ENCODE measurements at places on chromosomes 6 and 20.

- no peak for DNase-seq
Observed at GRCh38 chr20:4401601-4402000, 320.1 kb upstream of the PRND start.

DNA sequence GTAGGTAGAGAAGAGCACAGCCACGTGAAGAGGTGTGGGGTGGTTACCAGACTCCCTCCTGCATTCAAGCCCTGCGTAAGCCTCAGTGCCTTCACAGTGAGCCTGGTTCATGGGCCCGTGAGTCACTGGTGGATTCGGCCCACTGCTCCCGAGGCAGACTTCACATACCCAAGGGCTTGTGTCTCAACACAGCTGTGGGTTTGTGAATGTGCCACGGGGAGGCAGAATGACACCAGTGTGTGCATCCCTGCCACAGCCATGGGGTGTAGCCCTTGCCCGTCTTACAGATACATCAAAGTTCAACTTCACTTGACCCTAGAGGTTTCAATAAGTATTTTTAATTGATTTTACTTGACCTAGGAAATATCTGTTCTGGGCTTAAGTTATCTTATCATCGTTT, 108.5 kb downstream of the MAP3K4 start:
- no peak for DNase-seq

DNA sequence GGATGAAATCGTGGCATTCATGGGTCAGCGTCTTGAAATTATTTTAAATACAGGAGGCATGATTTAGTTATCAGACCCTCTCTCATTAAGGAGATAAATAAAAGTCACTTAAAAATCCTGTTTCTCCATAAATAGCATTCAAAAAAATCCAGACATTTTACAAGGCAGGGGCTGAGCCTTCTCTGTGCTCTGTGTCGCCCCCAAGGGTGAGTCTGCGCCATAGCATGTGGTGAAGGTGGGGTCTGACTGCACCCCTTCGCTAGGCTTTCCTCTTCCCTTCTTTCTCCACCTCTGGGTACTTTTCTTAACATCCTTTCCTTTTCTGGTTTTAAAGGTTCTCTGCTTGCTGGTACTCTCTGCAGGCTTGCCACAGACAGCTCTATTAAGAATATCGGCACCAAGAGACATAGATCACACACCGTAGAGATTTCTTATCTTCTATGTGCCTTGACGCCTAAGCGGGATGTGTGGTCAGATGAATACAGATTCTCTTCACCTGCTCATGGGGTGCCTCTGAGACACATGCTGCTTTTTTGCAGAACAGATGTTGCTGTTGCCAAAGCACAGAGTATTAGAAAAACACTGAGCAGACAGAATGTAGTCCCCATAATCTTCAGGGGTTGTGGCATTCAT, 20.1 kb upstream of the FAM209A start:
- no peak for DNase-seq

GRCh38 chr6:20198775-20199174, 13.5 kb downstream of the MBOAT1 start:
- no peak for DNase-seq

DNA sequence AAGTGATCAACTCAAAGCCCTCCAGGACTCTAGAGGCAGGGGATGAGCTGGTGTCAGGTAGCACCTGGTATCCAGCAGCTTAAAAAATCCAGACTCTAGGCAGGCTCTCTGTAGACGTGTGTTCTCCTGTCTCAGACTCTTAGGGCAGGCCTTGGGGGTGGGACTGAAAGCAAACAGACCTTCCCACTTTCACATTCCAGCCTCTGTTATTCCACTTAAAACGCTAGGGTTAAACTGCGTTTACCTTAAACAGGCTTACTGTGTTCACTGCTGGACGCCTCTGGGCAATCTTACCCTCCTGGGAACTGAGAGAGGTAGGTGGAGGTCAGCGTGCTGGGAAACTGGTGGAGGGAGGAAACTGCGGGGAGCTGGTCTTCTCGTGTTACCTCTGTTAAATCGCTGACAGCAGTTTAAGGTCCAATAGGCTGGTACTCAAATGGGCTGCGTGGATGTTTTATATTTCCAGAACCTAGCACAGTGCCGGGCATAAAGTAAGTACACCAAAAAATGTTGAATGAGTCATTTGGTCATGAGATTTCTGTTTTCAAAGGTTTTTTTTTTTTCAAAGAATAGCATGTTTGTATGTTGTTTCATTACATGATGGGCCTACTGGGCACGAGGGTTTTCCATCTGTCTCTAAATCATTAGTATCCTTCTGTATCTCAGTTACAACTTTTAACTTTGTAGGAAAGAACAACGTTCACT, at the start of gene GCNT2:
GCNT2 (plus strand) TSS at position 248 of the 705 bp plus-strand sequence. CDS start 7,561 bp downstream, outside the sequence.
- DNase-seq, result no peak

DNA sequence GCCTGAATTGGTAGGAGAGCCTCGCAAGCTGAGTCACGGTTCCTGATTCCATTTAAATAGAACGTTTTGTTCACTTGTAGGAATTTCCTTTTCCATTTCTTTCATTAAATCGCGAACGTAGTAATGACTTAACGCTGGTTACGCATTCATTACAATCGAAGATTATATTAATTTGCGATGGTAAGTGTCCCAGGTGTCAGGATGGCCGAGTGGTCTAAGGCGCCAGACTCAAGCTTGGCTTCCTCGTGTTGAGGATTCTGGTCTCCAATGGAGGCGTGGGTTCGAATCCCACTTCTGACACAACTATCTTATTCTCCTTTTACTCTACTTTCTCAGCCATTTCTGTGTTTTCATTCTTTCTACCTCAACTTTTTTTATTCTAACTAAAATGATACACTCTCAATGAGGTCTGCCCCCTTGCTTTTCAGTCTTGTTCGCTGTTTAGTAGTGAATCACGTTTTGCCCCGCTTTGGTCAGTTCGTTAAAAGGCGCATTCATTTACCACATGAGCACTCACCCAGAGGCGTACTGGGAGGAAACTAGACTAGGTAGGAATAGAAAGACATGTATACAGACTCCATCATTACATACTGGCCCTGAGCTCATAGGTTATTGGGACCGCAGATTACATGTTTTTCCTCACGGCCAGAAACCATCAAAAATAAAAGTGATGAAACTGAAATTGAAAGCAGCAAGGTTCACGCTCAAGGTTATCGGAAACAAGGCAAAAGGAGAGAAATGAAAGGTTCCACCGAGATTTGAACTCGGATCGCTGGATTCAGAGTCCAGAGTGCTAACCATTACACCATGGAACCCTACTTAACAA, 17.3 kb upstream of the TRIM27 start:
- DNase-seq, result peak; percentile 81

All from SW480 (cell line).